ENCODE measurements at places on chromosomes 6 and 20.

DNA sequence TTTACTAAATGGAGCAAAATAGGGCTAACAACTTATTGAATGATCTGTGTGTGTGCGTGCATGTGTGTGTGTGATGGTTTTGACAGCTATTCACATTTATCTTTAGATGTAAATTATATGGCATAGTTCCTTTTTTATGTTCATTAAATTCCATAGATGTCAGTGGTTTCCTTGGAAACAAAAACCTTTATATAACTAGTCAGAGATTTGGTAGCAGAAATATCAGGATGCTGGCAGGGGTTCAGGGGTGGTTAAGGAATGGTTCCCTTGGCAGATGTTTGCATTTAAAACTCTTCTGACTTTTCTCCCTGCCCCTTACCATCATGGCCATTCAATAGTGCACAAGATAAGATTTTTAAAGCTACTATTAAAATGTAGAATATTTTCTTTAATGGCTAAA lies 256.6 kb downstream of the PLCB1 start:
- DNase-seq = no peak

DNA sequence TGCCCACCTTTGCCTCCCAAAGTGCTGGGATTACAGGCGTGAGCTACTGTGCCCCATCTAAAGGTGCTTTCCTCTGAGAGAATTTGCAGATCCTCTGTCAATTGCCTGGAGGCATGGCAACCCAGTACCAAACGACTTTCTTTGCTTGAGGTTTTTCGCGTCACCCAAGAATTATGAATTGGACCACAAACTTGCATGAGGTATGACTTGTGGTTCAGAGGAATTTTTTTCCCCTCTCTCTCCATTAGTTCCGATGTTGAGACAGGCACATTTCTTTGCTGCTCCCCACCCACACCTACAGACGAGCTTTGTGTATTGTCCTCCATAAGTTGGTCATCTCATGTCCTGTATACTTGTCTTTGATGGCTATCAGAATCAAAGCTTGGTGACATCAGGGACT lies 11.8 kb upstream of the SCAF8 start:
- DNase-seq = no peak

GRCh38 chr20:58636983-58637421 lies 14.1 kb upstream of the STX16 start:
- no peak for DNase-seq

GRCh38 chr6:30497714-30498113 lies 8.4 kb downstream of the HLA-E start:
- DNase-seq = no peak

DNA sequence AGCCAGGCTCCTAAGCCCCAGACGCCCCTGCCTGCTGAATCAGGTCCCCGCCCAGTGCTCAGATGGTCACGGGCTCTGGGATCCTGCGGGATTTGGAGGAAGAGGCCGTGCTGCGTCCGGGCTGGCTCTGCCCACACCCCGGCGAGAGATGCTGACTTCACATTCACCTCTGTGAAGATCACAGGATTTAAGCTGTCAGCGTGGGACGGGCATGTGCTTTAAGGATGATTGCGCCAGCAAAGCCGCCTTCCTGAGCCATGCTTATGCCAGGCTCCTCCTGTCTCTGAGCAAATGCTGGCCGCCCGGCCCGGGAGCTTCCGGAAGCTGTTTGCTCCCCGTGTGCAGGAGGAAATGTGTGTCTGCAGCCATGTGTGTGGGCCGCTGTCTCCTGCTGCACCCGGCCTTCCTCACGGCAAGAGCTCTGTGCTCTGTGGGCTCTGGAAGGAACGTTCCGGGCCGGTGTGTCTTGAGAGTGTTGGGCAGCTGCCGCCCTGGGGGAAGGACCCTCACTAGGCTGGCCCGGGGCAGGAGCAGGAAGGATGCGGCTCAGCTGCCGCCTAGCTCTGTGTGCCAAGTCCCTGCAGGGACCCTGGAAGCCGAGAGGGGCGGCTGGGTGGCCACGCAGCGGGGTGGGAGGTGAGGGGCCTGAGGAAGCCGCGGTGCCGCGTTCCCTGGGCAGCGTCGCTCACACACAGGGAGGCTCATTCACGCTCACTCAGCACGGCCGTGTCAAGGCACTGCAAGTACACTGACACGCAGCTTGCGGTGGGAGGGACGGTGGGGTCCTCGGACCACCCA lies 19.0 kb upstream of the BHLHE23 start:
- no peak for DNase-seq

- DNase-seq = no peak
These were observed 6.1 kb upstream of the DEF6 start for GRCh38 chr6:35291491-35291890.
